ENCODE measurements at places on chromosomes 2 and 18.

DNA sequence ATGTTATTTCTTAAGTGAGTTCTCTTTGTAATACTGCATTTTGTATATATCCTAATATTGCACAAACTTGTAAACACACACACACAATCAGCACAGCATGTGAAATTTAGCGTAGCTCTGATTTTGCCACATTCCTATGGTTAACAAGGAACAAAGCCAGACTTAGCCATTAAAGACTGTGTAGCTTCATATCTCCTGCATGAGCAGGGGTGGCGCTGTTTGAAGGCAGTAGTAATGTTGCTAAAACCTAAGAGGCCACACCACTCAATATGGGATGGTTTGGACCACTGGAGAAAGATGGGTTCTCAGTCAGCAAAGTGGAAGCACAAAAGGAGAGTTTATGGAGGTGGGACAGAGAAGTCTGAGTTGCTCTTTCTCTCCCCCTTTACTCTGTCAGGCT, 61.1 kb upstream of the RND3 start:
- no peak for DNase-seq

DNA sequence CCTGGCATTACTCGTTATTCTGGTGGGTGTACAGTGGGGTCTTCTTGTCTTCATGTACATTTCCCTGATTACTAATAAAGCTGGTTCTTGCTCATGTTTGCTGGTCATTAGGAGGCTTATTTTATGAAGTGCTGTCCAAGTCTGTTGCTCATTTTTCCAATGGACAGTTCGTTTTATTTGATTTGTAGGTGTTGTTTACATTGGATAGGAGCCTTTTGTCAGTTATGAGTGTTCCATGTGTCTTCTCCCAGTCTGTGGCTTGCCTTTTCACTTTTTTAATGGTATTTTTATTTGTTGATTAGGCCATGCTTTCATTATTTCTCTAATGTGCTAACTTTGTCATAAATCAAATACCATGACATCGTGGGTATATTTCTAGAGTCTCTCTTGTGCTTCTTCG, 51.9 kb downstream of the CEP192 start:
- no peak for DNase-seq

DNA sequence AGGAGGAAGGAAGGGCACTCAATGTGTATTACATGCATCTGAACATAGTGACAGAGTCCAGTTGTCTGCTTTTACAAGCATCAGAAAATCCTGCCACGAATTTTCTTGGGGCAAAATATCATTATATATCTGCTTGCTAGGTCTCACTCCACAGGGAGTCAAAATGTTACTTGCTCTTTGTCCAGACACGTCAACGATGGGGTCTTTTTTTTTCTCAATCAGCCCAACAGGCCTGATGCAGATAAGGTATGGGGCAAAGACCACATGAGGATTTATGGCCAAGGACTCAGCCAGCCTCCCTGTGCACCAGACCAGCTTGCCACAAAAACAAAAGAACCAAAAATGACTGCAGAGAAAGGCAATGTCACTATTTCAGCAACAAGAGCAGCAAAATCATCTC, 323.4 kb upstream of the PKDCC start:
- no peak for DNase-seq

DNA sequence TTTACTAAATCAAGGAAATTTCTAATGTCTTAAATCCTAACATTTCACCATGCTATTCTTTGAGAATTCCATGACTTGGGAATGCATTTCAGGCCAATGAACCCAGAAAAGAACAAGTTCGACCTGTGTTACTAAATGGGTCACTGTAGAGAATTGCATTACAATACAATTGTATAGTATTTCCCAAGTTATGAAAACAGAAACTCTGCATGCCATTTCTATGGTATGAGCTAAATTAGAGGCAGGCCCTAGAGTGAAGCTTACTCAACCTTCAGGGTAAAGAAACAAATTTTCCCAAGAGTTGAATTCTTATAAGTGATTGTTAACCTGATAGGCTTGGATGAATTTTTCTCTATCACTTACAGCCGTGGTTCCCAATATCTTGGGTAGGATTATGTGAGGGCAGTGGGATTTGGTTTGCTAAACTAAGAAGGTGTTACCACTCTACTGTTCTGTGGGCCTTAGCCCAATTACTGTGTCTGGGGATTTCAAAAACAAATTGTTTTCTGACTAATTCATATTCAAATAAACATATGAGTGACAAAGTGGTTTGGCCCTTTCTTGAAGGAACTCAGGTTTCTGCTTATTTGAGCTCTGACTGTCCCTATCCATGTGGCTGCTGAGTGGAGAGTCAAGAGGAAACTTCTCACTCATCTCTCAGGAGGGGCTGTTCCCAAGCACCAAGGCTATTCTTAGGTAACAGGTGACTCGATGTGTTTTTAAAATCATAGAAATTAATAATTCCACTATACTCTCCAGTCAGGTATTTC, 11.2 kb upstream of the SERPINB7 start:
- DNase-seq: no peak

DNA sequence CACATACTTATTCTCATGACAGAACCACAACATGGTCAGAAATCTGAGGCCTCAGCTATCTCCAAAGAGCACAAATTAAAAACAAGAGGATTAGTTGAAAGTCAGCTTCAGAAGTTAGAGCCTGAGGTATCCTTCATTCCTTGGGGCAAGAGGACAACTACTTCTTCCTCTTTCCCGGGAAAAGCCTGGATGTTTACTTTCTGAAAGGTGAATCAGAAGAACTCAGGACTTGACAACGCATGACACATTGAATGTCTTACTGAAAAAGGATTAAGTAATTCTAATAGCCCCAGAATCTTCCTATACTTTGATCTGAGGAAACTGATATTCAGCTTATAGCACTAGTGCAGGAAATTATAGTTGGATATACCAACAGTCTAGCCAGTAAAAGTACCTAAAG, 573.2 kb downstream of the METTL4 start:
- DNase-seq: no peak

DNA sequence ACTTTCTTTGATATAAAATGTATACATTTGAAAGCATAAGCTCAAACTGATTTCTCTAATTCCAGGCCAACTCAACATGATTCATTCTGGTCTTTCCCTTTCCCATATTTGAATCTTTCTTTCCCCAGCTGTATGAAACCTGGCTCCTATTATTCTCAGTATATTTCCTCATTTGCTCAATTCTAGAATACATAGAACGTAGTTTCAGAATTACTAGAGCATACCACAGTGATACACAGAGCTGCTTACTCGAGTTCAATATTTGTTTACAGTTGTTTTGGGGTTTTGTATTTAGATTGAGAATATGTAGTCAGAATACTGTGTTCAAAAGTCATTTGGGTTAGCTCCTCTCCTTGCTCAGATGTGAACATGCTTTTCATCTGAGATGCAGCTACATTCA, 43.0 kb downstream of the TNFRSF11A start:
- DNase-seq: no peak

GRCh38 chr18:35024196-35024595, 17.0 kb upstream of the MAPRE2 start:
- no peak for DNase-seq

- no peak for DNase-seq
Measured at GRCh38 chr2:50345701-50346591, 686.0 kb downstream of the NRXN1 start.

GRCh38 chr18:29361843-29362242, 1184.9 kb upstream of the CDH2 start:
- no peak for DNase-seq

- no peak for DNase-seq
Measured at GRCh38 chr2:128286905-128287779, 31.5 kb downstream of the HS6ST1 start.

GRCh38 chr2:96507957-96508520, 2.9 kb upstream of the NEURL3 start:
- peak; percentile 41 for DNase-seq

- DNase-seq: no peak
Measured at GRCh38 chr18:36185901-36186460, 1.3 kb upstream of the MOCOS start.

GRCh38 chr2:220512419-220512818, 885.0 kb downstream of the SLC4A3 start:
- DNase-seq: no peak

GRCh38 chr2:48519593-48519992, 10.4 kb upstream of the STON1 start:
- DNase-seq: no peak

- no peak for DNase-seq
Measured at GRCh38 chr2:189587780-189588179, 7.2 kb upstream of the SLC40A1 start.

DNA sequence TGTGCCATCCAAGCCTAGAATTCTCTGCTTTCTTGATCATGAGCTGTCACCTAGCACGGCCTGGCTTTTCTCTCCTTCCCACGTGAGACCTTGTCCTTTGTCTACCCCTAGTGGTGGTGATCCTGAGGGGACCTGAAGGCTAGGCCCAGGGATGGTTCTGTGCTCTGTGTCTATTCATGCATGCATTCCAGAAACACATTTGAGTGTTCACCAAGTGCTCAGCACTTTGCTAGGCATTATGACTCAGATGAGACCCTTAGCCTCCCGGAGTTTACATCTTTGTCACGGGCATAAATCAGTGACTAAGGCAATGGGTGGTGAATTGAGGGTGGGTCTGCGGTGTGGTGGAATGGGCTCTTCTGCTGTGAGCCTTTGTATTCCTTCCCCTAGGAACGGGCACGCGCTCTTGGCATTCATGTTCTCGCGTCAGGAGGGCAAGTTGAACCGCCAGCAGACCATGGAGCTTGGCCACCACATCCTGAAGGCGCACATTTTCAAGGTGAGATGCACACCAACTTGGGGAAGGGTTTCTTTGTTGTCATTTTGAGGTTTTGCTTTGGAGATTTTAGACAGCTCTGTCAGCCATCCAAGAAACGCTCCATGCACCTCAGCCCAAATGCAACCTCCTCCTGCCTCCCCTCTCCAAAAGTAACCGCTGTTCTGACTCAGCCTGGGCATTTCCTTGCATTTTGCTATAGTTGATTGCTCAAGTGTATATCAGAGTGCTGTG, 100.9 kb downstream of the WDSUB1 start:
- DNase-seq: no peak

- DNase-seq: no peak
Measured at GRCh38 chr2:215274829-215275228, 37.0 kb upstream of the ATIC start.

DNA sequence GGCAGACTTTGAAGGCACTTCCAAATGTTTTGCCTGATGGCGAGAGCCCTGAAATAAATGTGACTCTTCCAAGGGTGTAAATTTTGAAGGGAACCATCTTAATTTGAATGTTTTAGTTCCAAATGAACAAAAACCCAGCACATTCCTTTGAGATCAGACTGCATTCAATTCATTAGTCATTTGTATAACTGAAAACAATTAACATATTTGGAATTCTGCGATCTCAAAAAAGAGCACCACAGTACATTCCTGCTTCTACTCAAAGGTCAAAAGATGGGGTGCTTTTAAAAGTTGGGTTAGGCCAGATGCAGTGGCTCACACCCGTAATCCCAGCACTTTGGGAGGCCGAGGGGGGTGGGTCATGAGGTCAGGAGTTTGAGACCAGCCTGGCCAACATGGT, 38.2 kb upstream of the CHRNA1 start:
- DNase-seq: no peak

GRCh38 chr2:65361623-65362022, 70.8 kb downstream of the SPRED2 start:
- no peak for DNase-seq

DNA sequence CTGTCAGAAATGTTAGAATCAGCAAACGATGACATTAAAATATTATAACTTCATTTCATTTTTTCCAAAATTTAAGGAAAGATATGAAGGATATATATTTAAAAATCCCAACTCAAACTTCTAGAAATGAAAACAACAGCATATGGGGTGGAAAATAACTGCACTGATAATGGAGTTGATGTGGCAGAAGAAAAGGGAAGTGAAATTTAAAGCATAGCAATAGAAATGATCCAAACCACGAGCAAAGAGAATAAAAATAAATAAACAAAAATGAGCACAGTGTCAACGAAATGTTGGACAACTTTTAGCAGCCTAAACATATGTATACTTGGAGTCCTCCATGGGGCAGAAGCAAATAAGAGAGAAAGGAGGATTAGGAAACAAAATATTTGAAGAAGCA, 280.2 kb downstream of the KCNJ3 start:
- no peak for DNase-seq

DNA sequence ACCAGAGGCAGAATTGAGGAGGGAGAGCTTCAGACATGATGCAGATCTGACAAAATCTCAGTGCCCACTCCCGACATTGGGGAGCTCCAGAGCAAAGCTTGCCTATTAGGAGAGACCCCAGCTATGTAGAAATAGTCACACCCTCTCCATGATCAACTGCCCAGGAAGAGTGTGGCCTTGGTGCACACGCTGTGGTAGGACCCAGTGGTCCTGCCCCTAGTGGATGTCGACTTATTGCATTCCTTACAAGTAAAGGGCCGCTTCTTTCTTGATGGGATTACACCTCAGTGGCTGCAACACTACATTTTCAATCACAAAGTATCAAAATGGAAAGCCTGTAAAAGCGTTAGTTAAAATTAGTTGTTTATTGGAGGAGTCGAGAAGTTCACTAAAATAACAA, 64.2 kb downstream of the VRK2 start:
- DNase-seq: no peak

DNA sequence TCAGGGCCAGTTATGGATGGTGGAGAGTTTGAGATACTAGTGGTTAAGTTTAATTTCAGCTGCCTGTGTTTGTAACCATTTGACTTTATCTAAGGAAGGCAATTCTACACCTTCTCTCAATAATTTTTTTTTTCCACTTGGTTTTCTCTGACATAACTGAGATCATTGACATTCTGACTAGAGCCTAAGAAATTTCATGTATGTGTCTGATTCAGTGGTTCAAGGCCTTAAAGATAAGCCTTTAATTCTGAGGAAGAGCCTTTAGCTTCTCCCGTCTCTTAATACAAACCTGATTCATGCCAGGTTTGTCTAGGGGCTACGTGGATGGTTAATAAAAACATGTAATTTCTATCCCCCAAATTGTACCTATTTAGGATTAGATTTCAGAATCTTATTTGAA, 971.4 kb downstream of the DPP10 start:
- no peak for DNase-seq

DNA sequence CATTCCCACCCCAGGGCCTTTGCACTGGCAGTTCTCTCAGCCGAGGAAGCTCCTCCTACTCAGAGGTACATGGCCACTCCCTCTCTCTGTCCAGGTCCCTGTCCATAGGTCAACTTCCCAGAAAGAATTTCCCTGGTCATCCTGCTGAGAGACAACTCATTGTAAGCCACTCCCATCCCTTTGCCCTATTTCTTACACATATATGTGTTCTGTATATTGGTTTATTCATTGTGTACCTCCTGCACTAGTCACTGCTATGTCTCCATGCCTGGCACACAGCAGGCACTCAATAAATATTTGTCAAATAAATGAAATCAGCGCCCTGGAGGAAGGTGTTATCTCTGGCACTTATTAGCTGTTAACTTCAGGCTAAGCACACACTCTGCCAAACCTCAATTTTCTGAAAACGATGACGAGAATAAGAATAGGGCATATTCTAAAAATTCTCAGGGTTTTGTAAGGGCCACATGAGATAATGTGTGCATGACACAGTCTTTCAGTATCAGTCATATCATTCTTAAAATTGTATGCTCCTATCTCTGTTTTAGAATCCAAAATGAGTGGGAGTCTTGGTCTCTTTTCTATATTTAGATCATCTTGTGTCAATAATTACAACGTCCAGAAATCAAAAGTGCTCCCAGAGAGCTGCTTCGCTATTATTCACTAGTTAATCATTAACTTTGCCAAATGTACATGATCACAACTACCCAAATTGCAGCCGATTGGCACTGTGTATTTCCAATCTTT, 198.0 kb downstream of the ALK start:
- no peak for DNase-seq

GRCh38 chr2:119049968-119050704, 108.1 kb downstream of the MARCO start:
- DNase-seq: no peak
